ENCODE measurements at places on chromosomes 5 and 9.
A peak's percentile ranks its signal among the peaks of the same experiment; 100 is the strongest.

DNA sequence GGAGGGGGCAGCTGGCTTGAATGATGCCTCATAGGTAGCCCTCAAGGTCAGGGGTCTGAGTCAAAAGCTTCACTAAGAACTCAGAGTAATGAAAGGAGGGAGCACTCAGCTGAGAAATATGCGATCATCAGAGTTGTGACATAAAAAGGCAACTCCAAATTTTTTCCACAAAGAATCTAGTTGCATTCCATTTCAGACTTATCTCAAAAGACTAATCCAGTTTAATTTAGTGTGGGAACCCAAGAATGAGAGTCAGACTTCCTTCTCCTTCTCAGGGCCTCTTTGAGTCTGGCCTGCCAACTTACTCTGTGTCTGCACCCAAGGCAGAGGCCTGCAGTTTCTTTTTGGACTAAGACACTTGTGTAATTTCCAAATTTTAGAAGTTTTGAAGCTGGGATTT is 34.7 kb downstream of the GABRP start:
- no peak for DNase-seq

GRCh38 chr5:145681686-145682085 is 153.5 kb downstream of the PRELID2 start:
- DNase-seq = peak; percentile 43

GRCh38 chr9:137445275-137445807 is 4.2 kb upstream of the ENTPD8 start:
- DNase-seq = peak; percentile 43

- no peak for DNase-seq
Measured at GRCh38 chr9:36165826-36166167, 3.4 kb upstream of the CCIN start.

DNA sequence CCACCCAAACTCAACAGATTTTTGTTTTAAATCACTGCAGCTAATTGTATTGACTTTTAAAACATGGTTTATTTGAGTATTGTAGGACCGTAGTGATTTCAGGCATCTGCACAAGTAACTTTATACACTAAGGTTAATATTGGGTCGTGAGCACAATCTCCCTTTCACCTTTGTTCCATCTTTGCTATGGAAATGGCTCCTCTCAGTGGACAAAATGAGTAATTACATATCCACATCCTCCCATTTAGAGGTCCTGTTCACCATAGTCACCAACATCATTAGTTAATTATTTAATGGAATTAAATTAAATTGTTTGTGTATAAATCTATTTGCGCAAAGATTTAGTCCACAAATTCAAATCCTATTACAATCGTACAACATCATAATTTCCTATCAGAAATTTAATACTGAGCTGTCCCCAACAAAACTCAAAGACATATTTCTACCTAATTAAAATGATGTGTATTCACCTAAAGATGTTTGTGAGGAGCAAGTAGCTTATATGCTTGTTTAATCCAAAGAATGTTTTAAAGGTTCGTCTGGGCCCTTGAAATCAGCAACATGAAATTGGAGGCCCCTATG is 173.0 kb upstream of the DAPK1 start:
- peak; percentile 7 for DNase-seq

DNA sequence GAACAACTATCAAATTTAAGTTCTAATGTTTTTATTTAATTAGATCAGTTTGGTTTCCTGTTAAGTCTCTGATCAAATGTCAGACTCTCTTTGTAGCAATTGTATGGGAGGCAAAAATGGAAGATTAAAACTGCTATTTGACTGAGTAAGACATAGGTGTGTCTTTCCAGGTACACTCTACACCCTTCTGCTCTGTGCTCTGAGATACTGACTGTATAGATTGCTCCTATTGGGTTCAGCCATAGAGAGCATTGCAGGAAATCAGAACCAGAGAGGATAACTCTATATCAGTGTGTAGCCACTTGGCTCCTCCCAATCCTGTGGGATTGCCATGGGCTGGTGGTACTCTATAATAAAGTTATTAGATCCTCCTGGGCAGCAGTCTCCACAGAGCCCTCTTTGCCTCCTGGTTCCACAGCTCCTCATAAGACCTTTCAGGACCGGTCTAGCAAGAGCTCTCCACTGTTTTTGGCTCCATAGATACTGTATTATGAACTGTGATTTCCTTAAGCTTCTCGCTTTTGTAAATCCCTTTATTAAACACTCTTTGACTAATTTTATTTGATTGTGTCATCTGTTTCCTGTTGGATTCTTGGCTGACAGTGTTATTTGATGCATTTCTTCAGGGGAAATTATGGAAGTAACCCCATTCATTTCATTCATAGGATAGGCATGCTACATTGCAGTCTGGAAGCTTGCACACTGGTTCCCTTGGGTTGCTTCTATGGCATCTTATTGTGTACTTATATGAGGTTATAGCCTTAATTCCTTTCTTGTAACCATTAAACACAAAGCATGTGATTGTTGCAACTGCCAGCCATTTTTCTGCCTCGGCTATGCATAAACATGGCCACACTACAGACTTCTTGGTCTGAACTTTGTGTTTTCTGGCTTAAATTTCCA is 115.6 kb downstream of the VCAN start:
- no peak for DNase-seq

- DNase-seq = peak; percentile 32
Measured at GRCh38 chr5:32709750-32710549, 1.2 kb upstream of the NPR3 start.

DNA sequence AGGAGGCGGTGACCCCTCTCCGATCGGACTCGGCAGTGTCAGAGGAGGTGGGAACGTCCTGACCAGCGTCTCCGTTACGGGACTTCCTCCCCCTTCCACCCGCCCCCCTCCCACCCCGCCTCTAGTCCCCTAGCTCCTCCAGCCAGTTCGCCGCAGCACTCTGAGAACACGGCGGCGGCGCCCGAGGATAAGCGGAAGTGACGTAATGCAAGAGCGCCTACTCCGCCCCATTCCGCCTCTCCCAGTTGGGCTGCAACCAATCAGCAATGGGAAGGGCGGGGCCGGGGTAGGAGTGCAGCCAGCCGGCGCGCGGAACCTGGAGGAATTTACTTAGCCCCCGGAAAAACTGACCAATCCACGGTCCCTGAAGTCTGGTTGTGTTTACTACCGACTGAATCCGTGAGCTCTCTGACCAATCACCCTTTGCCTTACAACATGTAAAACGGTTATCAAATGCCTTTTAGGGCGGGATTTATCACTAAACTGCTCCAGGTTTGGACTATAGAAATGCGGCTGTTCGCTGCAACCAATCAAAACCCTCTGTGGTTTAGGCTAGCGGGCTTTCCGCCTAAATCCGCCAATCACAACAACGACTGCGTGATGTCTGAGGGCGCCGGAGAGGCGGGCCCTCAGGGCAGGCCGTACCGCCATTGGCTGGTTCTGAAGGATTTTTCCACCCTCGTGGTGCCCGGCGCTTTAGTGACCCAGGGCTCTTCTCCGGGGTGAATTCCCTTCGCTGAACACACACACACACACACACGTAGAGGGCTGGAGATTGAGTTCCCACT is at the start of gene ZBTB5:
TSS of gene ZBTB5 (minus strand) at position 202 of the 788 bp plus-strand sequence. CDS start 22,899 bp downstream, outside the sequence.
- DNase-seq = peak; percentile 100

DNA sequence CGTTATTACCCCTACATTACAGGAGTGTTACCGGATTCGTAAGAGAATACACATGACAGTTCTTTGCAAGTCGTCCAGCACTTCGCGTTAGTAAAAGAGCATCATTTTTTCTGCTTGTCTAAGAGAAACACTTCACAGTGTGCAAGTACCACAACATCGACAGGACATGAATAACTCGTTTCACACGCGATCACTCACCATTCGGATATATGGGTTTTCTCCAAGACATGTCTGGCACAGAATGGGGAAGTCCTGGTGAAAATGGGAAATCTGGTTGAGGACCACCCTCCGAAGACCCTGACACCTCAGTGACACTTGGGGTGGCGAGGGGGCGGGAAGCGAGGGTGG is 642 bp downstream of the RBM22 start:
- no peak for DNase-seq

GRCh38 chr9:20357037-20357432 is 265.3 kb downstream of the MLLT3 start:
- no peak for DNase-seq

GRCh38 chr9:94085062-94085639 is 887 bp downstream of the PTPDC1 start:
- DNase-seq = no peak

- no peak for DNase-seq
Measured at GRCh38 chr5:110751902-110752762, 13.3 kb downstream of the SLC25A46 start.

- no peak for DNase-seq
Measured at GRCh38 chr5:97888439-97888838, 705.4 kb upstream of the RIOK2 start.

- no peak for DNase-seq
Measured at GRCh38 chr5:81187885-81188284, 45.2 kb upstream of the CKMT2 start.

- peak; percentile 73 for DNase-seq
Measured at GRCh38 chr9:106731910-106732309, 131.1 kb upstream of the ZNF462 start.

- DNase-seq = no peak
Measured at GRCh38 chr5:97752871-97753270, 569.8 kb upstream of the RIOK2 start.

DNA sequence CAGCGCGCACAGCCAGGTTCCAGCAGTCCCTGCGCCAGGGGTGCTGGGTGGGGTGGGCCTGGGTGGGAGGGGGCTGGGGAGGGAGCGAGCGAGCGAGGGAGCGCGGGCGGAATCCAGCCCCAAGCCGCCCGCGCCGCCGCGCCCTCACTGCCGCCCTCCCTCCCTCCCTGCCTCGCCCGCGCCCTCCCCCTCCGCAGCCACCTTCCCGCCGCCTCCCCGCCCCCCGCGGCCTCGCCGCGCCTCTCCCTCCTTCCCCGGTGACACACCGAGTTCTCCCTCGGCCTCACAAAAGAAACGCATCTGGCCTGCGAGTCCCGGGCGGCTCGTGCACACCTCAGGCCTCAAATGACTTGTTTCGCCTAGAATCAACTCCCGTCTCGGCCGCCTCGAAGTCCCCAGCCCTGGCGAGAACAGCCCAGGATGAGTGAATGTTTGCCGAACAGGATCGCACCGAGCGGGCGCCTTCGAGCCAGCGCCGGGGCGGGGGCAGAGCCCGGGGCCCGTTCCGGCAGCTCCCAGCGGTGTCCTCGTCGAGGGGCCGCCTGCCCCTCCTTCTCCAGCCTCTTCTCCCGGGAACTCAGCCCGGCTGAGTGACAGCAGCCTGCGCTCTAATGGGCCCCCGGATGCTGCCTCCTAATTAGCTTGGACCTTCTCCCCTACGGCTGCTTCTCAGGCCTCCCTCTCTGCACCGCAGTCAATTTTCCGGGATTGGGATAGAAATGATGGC is 371 bp upstream of the PITX1 start:
- peak; percentile 26 for DNase-seq

DNA sequence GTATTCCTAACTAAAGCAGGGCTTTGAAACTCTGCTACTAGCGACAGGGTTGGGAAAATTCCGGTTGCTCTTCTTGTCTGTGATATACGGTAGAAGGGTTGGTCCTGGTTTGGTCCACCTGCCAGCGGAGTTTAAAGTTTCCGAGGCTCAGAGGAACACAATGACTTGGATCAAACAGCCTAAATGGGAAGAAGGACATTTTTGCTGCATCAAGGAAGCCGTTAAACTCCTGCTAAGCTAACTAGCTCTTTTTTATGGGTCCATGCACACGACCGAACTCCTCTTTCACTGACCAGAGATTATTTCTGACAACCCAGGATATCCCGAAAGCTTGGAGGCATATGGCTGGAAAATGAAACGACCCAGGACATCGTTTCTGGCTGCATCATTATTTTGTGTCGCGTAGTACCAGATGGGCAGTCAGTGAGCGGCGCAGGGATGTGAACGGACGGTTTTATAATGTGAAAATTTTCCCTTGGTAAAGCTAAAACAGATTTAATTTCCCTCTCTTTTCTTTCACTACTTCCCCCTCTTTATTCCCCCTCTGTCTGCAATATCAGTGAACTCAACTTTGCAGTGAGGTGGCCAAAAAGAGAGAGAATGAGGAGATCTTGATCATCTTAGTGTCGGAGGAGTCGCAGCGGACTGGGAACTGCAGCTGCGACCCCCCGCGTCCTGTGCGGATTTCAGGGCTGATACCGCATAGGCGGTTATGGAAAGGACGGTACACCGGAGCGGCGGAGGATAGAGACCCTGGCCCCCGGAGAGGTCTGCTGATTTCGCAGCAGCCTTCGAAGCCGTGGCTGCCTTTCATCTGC is at the start of gene LURAP1L:
TSS of gene LURAP1L (plus strand) at position 160 of the 818 bp plus-strand sequence. CDS start 696 bp downstream, outside the sequence.
- peak; percentile 71 for DNase-seq

DNA sequence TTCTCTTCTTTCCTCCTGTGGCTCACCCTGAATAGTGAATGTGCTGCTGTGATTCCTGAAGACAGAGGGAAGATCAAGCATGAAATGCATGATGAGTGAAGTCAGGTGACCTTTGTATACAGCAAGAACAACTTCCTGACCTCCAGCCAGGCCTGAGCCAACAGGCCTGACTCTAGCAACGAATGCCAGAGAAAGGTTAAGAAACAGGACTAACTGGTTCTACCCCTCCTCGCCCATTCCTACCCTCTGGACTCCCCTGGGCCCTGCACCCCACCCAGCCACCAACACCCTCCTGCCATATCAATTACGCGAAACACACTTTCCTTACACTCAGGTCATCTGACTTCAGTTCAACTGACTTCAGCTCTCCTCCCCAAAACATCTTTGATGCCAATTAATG is 4.9 kb downstream of the SUSD1 start:
- no peak for DNase-seq

GRCh38 chr5:154862766-154863165 is 4.3 kb downstream of the CNOT8 start:
- DNase-seq = no peak

DNA sequence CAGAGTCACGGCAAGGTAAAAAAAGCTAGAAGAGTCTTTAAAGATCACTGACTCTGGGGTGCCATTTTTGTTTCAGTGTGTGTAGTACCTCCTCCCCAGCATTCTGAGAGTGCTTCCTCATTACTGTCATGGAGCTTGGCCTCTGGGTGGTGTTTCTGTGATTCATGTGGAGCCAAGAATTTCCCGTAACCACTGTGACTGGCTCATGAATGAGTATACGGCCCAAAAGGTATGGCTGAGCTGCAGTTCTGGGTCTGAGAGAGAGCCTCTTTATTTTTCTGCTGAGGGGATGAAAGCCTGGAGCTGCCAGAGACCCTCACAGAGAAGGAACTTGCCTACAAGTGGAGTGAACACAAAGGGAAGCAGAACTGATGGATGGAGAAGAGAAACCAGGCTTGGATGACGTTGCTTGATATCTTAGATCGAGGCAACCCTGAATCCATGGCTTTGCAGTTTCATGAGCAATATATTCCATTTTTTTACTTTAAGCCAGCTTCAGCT is 85.6 kb downstream of the PTTG1 start:
- no peak for DNase-seq

- no peak for DNase-seq
Measured at GRCh38 chr5:124393584-124394379, 352.7 kb downstream of the ZNF608 start.

DNA sequence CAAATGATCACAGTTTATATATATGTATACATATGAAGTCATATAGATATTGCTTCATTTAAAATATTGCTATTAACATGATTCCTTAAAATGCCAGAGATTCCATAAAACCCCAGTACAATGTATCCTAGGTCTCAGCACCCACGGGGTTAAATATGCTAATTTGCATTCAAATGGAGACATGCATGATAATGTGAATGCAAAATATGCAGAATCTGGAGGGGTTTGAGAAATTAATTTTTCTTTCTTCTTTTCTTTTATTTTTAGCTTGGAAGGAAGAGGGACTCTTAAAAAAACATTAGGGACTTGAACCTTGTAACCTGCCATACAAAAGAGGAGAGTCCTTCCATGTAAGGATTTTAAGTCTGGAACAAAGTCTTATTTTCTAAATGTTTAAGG is 211.9 kb downstream of the MEF2C start:
- DNase-seq = no peak
